ENCODE measurements at places on chromosomes 13 and 19.

DNA sequence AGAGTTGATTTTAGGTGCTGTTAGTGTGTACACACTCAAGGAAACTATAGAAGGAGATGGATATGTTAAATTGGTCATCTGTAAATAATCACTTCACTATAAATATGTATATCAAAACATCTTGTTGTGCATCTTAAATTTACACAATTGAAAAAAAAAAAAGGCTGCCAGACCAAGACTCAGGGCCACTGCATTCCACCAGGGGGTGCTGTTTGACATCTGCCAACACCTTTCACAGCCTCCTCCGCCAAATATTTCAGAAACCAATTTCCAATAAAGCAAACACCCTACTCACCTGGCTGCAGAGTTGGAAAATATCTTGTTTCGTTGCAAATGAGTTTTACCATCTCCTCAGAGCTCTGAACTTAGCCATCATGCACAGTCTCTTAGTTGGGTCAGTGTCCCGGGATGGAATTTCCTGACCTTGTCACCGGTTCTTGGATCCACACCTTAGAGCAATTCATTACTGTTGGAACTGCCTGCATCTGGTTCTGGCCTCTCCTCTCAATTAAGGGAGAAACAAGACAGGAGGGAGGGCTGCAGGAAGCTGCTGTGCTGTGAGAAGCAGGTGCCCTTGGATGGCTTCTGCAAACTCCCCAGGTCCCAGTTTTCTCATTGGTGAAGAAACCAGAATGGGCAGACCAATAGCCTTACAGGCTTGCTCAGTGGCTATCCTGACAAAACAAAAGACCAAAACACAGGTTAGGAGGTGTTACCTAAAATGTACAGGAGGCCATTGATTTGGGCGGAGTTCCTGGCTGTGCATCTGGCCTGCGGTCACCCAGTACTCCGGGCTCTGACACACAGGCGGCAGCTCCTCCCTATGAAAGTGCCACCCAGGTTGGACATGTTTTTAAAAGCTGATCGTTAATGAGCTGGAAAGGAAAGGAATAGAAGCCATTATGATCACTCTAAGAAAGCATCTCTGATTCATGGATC is 746.6 kb downstream of the UQCRFS1 start:
- peak; percentile 74 for DNase-seq

DNA sequence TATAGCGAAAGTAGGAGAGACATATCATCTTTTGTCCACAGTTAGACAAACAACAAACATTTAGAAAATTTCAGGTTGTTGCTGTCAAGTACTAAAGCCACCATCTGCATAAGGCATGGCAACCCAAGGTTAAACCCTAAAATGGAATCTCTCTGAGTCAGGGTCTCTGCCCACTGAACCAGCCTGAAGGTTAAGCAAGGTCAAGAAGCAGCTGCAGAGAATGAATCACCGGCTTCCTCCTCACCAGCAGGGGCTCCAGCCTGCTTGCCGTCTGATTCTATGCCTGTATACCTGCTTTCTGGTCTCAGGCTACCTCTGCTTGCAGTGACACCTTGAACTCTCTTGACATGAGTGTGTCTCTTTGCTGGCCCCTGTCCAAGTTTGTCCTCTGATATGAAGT is 726.2 kb upstream of the SGCG start:
- DNase-seq, result no peak

DNA sequence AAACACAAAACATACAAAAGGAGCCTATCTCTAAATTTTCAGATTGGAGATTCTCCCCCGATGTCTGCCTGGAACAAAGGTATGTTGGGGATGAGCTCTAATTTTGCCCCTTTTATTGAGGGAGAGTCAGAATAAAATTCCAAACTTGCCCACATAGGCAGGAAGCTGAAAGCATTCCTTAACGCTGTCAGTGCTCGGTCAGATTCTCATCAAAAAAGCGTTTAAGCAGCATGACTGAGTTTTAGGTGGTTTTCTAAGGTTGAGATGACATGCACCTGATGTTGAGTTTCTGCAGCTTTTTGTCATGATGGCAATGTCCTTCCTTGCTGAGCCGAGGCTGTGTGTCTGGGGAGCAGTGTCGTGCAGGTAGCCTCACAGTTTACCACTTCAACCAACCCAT is 48.4 kb upstream of the MEDAG start:
- DNase-seq, result no peak

DNA sequence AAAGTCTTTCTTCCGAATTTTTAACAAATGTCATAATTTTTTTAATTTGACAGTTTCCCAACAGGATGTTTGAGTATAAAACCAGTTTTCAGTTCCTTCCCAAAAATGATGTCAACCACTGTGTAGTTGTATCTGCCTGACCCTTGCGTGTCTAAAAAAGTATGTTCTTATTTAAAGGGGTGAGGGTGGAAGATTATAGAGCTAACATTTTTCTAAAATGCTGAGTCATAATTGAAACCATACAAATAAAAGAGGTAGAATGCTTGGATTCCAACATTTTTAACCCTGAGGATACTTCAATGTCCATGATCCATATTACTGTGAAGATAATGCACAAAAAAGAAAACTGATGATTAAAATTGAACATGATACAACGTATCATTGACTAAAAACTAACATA is 1388.8 kb downstream of the UQCRFS1 start:
- DNase-seq, result no peak

GRCh38 chr13:77329911-77330584 is 3.2 kb upstream of the MYCBP2 start:
- DNase-seq, result no peak

- DNase-seq, result no peak
These were observed 51.8 kb downstream of the TSSK6 start for GRCh38 chr19:19463348-19464117.

- no peak for DNase-seq
These were observed 5.3 kb upstream of the UQCR11 start for GRCh38 chr19:1610579-1610978.

DNA sequence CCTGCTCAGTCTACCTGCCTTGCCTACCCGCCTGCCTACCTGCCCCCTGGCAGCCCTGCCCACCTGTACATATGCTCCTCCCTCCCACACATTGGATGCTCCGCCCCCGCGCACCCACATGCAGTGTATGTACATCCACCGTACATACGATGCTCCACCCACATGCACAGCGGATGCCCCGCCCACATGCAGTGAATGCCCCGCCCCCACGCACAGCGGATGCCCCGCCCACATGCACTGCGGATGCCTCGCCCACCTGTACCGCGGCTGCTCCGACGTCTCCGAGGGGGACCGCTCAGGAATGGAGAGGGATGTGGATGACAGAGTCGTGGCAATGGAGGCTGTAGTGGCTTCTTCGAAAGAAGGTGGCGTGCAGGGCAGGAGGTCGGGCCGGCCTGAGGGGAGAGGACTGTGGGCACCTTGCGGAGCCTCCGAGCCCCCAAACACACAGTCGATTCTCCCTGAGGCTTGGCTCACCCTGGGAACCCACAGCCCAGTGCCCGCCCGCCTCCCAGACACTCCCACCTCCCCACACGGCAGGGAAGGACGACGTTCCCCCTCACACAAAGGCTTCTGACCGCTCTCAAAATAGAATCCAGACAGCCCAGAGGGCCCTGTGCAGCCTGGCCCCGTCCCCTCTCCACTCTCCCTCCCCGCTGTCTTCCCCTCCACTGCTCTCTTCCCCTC is 16.5 kb upstream of the CACTIN start:
- DNase-seq, result no peak

DNA sequence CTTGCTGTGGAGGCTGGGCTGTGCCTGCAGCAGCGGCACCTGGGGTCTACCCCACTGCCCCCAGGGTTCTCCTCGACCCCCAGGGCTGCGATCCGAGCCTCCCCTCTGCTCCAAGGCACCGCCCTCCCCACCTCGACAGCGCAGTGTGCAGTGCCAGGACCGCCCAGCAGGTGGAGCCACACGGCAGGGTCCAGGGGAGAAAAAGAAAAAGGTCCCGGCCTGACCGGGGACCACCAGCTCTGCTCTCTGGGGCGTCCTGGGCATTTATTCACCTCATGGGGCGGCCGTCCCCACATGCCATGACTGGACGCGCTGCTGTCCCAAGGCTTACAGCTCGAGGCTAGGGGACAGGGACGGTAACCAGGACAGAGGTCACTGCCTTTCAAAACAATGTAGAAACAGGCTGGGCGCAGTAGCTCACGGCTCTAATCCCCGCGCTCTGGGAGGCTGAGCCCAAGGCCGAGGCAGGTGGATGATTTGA is 10.6 kb downstream of the REXO1 start:
- peak; percentile 52 for DNase-seq

GRCh38 chr13:38753878-38754277 is 67.0 kb downstream of the FREM2 start:
- DNase-seq, result no peak

DNA sequence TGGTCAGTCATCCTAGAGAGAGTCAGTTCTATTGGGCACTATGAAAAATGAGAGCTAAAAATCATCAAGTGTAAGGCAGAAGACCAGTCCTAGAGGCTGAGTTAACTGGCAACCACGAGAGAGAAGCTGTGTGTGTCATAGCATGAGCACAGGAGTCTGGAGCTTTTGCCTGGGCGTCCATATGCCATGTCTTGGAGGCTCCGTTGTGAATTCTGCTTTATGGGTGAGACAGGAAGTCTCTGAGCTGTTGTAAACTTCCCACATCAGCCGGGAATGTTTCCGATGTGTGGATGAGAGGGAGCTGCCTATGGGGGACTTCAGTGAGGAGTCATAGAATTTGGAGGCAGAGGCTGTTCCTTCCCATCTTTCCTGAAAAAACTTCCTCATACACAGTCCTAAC is 120.0 kb downstream of the ITGBL1 start:
- DNase-seq, result no peak

DNA sequence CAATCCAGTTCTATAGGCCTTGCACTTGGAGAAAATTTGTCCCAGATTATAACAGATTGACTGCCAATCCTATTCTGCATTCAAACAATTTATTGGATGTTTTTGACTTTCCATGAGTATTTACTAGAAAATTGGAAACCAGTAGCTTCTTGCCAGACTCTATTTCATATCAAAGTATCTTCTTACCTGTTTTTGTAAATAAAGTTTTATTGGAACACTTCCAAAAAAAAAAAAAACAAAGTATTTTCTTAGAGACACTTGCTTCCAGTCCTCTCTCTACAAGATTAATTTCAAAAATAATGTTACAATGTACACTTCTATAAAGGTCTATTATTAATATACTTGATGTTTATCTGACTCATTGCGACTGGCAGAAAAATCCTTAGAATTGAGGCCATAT is 209.2 kb upstream of the PCDH9 start:
- DNase-seq, result no peak

GRCh38 chr19:28010656-28011055 is 1202.3 kb downstream of the UQCRFS1 start:
- DNase-seq, result no peak

GRCh38 chr13:110308656-110309359 is 1.7 kb downstream of the COL4A2 start:
- no peak for DNase-seq

DNA sequence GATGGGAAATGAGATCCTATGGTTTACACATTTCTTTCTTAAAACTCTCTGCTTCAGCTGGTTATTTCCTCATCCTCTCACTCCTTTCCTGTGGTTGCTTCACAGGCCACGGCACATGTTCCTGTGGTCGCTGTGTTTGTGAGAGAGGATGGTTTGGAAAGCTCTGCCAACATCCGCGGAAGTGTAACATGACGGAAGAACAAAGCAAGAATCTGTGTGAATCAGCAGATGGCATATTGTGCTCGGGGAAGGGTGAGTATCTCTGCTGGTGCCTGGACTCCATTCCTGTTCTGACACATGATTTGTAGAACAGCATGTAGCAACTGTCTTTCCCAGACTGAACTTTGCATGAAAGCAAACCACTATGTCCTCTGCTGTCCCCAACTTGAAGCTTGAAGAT is 254.2 kb downstream of the ITGBL1 start:
- DNase-seq, result no peak

DNA sequence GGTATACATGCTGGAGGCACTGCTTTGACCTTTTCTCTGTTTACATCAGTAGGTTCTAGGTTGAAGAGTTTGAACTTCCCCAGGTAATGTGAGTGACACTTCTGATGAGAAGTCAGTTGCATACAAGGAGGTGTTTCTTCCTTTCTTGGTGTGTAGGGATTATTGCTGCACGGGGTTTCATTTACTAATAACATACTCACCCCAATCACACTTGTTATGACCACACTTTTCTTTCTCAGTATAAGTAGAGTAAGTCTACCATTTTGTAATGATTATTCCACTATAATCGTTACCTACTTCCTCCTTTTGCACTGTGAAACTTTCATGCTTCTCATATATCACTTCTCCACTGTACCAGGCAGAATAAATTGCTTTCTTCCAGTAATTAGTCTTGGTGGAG is 138.0 kb downstream of the TNFSF13B start:
- no peak for DNase-seq

DNA sequence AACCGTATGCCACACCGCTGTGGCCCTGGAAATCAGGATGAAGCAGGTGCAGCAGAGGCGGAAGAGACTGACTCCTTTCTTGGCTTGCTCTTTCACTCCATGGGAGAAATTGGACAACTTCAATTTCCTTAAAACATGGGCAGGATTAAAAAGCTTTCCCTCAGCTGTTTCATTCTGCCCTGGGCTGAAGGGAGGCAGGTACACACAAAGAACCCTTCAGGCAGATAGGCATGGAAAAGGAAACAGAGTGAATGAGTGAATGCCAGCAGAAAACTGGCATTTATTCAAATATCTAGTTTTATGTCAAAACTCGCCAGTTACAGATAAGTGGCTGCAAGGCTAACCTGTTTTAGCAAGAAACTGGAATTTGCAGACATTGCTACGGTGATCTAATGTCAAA is 71.0 kb upstream of the SLC15A1 start:
- no peak for DNase-seq

- DNase-seq, result no peak
These were observed 16.5 kb upstream of the C13orf46 start for GRCh38 chr13:113990321-113990837.

- DNase-seq, result no peak
These were observed 256.1 kb downstream of the DACH1 start for GRCh38 chr13:71610876-71611275.

DNA sequence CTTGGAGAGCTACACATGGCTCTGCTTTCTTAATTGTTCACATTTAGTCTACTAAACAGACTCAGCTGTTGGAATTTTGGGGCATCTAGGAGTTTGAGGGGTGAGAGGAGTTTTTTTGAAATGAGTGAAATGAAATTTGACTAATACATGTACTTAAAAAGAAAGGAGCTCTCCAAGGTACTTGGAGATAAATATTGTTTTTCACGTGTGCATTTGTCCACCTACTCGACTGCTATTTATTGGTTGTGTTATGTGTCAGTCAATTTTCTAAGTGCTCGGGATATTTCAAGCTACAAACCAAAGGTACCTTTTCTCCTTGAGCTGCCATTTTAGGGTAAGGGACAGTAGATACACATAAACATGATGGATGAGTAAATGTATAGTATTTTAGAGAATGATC is 697.0 kb downstream of the LIG4 start:
- no peak for DNase-seq

- DNase-seq, result no peak
These were observed 12.9 kb downstream of the PSPC1 start for GRCh38 chr13:19769854-19770253.

- no peak for DNase-seq
These were observed 33.8 kb upstream of the SACS start for GRCh38 chr13:23467048-23467931.

Measured in activated gamma-delta T cell treated with Interleukin-2 at 50 U/mL for 16 hours (primary cell).